AML-193 (cell line): ENCODE measurements at places on chromosomes 7 and 10.

GRCh38 chr7:77223261-77223660, 23.6 kb upstream of the FGL2 start:
- DNase-seq: no peak

DNA sequence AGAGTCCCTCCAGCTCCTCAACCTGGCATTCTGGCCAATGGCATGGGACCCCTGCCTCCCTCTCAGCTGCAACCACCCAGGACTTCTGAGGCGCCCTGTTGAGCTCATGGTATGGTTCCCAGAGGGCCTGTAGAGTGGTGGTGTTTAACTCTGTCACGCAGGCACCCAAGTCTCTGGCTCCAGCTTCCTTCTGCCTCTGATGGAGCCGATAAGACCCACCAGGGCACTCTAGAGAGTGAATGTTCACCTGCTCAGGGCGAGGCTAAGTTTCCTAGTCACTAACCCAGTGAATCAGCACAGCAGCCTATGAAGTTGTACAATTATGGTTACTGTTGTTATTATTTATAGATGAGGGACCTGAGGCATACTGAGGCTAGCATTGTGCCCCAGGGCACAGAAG, 120.4 kb downstream of the ZMIZ1 start:
- DNase-seq: no peak

DNA sequence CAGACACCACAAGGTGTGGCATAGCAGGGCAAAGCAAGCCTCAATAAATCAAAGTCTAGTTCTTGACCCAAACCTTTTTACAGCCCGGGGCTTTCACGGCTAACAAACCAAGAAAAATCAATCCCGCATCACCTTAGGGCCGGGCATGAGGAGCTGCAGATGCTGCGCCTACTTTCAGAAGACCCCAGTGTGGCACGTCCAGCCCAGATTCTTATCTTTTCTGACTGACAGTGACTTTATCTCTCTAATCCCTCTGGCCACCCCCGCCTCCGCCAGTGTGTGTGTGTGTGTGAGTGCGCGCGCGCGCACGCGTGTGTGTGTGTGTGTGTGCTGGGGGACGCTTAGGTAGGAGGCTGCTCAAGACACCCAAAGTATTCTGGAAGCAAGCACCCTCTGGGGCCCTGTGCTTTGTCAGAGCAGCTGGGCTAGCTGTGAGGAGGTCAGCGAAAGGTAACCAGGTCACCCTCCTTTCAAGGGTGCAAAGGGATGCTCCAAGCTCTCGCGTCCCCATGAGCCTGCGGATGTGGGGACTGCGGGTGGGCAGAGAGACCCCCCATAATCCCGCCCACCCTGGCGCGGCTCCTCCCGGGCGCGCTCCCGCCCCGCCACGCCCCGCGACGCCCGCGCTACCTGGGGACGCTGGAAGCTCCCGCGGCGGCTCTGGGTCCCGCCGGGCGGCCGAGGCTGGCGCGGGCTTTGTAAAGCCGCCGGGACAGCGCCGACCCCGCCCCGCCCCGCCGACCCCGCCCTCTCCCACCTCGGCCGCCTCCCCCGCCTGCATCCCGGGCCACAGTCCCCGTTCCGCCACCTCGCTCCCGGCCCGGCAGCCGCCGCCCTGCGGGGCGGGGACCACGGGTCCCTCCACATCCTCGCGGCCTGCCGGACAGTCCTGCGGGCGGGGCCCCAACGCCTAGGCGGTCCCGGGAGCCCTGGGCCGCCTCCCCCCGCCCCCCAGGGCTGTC, 57.1 kb upstream of the RHOBTB1 start:
- DNase-seq: no peak

DNA sequence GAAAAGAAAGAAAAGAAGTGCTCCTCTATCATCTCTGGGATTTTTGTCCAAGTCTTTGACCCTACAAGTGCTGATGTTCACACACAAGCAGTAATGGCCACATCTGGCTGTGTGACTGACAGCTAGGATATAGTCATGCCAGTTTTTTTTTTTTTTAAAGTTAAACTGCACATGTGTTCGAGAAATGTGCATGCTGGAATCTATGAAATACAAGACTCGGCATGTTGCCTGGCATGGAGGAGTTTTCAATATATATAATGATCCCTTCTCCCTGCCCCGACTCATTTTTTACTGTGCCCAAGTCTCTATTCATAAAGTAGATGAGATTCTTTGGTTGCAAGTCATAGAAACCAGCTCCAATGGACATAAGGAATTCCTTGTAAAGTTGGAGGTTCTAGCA, 60.4 kb upstream of the FGFR2 start:
- no peak for DNase-seq

GRCh38 chr10:28445516-28445915, 87.4 kb upstream of the WAC start:
- no peak for DNase-seq

DNA sequence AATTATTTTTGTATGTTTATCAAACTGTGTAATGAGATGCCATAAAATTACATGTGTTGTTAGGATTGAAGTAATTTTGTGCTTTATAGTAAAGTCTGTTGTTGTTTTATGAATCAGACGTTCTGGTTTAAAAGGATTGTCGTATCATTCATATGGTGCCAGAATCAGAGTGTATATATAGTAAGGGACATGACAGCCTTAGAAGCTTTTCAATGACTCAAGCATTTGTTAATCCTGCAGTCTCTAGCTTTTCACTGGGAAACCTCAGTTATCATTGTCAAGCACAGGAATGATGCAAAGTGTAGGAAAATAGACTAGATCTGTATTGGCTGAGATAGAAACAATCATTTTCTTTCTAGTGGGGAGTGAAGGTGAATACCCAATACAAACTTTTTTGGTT, 57.5 kb downstream of the TRRAP start:
- no peak for DNase-seq

DNA sequence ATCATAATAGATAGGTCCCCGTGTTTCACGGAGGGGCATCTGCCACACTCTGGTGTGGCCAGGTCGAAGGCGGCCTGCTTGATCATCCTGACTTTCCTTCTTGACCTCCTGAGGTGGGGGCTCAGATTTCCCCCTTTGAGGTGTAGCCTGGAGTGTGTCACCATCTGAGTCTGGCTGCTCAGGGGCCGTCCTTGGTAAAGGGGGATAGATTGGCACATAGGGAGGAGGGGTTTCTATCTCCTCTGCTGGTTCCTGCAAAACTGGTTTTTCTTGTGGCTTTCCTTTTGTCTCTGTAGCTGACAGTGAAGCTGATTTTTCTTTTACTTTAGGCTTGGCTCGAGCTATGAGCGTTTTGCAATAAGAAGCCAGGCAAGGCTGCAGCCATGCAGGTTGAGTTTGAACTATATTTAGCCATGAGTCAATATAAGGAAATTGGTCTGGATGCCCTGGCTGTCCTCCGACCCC, 7.1 kb upstream of the ZNF117 start:
- DNase-seq: no peak

DNA sequence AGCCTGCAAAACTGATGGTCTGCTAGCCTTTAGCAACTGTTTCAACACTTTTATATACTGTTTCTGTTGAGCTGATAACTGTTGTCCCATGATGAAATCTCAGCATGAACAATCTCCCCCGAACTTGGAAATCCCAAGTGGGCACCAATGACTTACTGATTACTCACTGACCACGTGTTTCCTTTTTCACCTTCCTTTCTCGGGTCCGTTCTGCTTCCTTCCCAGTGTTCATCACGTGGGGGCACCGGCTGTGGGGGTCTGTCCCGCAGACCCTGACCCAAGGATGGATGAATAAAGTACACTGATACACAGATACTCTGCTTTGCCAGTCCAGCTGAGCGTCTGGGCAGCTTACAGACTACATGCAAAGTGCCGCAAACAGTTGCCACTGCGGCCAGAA, 39.0 kb upstream of the RASGEF1A start:
- DNase-seq: no peak

DNA sequence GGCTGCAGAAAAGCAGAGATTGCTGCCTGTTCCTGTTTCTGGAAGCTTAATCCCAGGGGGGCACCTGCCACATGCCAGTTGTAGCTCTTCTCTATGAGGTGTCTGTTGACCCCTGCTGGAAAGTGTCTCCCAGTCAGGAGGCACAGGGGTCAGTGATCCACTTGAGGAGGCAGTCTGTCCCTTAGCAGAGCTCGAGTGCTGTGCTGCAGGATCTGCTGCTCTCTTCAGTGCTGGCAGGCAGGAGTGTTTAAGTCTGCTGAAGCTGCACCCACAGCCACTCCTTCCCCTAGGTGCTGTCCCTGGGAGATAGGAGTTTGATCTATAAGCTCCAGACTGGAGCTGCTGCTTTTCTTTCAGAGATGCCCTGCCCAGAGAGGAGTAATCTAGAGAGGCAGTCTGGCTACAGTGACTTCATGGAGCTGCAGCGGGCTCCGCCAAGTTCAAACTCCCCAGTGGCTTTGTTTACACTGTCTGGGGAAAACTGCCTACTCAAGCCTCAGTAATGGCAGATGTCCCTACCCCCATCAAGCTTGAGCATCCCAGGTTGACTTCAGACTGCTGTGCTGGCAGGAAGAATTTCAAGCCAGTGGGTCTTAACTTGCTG, 57.6 kb upstream of the CROT start:
- DNase-seq: no peak

DNA sequence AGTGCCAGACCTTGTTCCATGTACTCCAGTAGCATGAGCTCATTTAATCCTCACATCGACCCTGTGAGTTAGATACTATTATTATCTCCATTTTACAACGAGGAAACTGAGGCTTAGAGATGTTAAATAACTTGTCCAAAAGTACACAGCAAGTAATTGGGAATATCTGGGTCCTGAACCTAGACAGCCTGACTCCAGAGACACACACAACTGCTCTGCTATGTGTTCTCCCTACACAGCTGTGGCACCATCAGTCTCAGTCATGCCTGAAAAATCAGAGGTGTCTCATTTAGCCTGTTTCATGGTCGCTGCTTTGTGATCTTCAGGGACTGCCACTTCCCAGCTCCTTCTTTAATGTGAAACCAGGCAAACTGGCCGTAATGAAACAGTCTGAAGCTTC, 56.5 kb downstream of the COL1A2 start:
- DNase-seq: no peak

DNA sequence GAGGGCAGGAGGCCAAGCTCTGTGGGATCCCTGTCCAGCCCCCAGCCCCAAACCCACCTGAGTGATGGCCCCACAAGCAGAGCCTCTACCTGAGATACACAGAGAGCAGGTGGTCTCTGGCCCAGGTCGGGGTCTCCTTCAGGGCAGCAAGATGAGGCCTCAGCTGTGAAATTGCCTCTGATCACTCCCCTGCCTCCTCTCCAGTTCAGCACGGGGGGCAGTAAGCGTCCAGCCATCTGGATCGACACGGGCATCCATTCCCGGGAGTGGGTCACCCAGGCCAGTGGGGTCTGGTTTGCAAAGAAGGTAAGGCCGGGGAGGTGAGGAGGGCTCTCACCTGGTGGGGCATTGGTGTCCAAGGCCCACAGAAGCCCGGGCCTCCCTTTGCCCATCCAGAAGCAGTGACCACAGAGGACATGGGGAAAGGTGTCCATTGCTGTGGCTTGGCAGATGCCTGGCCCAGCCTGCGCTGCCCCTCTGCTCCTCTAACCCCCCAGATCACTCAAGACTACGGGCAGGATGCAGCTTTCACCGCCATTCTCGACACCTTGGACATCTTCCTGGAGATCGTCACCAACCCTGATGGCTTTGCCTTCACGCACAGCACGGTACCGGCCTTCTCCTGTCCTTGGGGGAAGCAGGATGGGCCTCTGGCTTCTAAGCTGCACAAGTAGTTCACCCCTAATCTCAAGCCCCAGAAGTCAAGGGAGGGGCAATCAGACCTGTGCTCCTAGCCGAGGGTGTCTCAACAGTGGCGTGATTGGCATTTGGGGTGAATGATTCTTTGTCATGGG, 3.1 kb downstream of the CPA1 start:
- DNase-seq: no peak

GRCh38 chr7:26959290-26959689, 94.9 kb upstream of the SKAP2 start:
- DNase-seq: peak; percentile 7

- DNase-seq: no peak
These were observed 440.9 kb upstream of the POT1 start for GRCh38 chr7:125370502-125370901.

DNA sequence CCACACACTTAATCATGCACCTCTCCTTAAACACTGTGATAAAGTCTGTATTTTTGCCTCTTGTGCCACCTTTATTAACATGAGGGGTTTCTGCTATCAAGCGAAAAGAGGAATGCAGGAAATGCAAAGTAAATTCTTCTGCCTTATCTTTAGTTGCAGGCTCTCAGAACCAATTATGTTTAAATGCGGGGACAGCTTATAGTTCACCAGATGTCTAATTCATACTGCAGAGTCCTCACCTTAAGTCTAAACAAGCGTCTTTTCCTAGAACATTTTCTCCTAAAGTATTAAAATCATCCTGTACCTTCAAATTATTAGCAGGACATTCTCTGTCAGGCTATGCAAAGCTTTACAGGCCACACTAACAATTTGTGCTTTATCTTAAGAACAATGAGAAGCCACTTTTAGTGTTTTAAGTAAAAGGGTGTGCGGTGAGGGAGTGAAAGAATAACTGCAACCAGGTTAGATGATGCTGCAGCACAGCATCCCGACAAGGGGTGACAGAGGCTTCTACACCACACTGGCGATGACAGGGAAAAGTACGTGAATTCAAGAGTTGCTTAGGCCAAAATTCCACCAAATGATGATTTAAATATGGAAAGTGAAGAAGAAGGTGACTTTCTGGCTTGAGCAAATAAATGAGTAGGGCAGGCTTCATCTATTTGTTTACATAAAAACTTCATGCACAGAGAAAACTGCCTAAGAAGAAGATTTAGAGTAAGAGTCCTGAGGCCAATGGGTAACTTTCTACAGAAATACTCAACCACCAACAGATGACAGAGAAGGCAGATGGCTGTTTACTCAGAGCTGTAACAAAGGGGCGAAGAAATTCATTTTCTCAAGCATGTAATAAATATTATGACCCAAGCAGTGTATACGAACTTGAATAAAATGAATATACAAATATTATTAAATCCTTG, 36.0 kb downstream of the EZH2 start:
- DNase-seq: no peak

- DNase-seq: no peak
These were observed 3.6 kb upstream of the LANCL2 start for GRCh38 chr7:55361560-55361959.

DNA sequence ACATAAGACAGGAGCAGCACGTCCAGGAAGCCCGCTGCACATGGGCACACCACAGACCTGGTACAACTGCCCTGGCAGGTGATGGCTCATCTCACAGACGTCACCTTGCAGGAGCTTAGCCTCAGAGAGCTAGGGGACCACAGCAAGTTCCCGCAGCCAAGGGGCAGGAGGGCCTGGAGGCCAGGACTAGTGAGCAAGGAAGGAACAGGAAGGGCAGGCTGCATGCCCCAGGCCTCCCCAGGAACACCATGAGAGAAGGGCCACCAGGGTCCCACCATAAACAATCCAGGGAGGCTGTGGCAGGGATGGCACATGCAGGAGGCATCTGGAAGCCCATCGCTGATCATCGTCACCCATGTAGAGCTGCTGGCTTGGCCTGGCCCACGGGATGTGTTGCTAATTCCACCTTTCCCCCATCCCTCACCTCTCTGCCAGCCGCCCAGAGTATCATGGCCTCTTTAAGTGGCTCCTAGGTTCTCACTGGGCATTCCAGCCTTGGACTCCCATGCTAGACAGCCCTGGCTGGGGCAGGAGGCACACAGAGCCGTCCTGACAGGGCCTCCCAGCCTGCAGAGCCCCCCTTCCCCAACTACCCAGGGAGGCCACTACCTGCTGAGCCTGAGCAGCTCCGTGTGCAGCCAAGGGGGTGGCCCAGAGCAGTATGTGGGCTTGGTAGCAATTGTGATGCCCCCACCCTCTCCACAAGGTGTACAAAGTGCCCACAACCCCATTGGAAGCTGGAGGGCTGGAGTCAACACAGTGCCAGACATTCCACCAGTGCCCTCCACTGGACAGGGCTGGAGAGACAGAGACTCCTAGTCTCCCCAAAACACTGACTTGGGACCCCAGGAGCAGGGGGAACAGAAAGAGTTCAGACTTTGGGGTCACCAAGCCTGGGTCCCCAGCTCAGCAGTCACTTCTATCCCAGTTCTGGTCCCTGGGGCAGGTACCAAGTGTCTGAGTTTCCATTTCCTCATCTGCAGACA, 35.5 kb downstream of the GRID1 start:
- DNase-seq: no peak
